Stimulated activated CD4-positive, alpha-beta T cell treated with anti-CD3 and anti-CD28 coated beads, TNF-alpha, amount 100 ng/mL, for 1 hour (primary cell): ENCODE measurements at places on chromosomes 2 and 18.

DNA sequence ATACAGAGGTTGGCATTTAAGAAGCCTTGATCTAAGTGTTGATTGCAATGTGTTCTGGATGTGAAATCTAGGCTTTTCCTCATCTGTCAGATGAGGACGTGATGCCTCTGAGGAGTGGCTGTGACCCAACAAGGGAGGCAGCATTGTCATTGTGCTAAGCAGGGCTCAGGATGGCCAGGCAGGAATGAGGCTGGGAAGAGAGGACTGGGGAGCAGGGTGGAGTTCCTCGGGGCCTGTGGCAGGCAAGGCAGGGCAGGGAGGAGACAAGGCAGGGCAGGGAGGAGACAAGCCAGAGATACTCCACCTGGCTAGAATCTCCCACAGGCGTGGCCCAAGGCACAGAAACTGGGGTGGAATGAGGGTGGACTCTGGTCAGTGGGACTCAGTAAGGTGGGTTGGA, 116.6 kb downstream of the RPIA start:
- no peak for DNase-seq

DNA sequence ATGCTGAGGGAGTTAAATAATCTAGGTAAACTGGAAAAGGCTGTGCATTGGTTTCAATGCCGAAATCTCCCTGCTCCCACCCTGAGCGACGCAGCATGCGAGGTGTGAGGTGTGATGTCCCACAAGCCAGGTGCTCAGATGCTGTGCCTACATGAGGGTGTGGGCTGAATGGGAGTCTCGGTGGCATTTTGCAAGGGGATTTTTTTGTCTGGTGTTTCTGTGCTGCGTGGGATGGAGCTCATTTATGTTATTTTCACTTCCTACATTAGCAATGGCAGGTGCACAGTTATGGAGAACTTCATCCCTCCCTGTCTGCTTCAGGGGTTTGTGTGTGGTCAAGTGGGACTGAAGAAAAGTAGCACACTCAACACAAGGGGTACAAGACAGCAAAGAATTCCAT, 110.2 kb upstream of the CCDC68 start:
- no peak for DNase-seq

DNA sequence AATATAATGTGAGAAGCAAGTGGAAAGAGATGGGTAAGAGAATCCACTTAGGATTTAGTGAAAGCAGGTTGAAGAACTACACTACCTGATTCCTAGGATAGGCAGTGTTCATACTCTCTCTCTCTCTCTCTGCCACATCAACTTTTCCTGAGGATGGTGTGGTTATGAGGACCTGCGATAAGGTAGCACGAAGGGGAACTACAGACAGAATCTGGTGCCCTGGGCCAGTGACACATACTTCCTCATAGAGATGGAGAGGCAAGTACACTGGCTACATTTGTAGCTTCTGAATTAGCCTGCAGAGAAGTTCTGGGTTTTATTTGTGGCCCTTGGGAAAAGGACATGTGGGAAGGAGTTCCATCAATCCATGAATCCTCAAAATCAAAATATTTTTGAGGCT, 44.5 kb downstream of the PTH2R start:
- DNase-seq, result no peak

DNA sequence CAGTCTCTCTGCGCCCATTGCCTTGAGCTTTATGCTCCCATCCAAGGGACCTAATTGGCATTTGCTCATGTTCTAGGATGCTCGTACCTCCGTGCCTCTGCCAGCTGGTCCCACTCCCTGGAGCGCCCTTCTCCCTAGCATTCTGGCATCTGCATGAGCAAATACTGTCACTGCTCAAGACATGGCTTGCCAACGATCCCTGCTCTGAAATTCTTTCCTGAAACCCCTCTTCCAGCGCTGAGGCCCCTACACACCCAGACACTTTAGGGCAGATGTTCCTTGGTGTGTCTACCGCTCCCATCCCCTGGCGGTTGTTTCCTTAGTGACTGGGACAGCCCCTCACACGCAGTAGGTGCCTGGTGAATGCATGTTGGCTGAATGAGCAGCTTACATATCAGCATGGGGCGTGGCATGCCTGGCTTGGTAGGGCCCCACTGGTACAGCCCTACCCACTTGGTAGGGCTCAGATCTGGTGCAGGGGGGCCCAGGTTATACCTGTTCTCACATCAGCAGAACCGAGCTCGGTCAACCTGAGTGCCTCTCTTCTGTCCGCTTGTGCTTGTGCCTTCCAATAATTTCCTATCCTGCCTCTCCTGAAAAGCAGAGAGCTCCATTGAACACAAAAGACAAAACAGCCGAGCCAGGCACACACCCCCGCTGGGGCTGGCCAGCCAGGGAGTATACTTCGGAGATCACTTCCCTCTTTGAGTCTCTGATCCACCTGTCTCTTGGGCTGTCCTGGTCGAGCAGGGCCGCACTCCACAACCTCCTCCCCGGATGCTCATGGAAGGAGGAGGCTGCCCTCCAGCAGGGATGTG, 59.2 kb downstream of the INHBB start:
- no peak for DNase-seq

- DNase-seq, result no peak
Observed at GRCh38 chr2:112143150-112143549, 5.0 kb downstream of the FBLN7 start.

GRCh38 chr2:212990697-212991096, 160.7 kb downstream of the IKZF2 start:
- DNase-seq, result no peak

DNA sequence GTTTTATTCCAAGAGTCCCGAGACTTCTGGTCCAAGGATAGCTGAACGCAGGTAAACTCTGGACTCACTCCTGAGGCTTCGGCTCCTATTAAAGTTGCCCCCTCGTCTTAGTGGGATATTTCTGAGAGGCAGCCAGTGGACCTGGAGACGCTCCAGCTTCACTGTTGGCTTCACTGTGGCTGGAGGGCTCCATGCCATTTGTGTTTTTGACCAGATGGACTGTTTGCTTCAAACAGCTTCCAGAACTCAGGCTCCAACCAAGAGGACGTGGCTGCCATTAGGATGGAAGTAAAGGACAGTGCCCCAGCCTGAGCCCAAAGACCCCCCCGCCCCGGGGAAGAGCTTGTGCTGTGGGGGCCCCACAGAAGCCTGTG, 94.4 kb upstream of the LDAH start:
- no peak for DNase-seq

DNA sequence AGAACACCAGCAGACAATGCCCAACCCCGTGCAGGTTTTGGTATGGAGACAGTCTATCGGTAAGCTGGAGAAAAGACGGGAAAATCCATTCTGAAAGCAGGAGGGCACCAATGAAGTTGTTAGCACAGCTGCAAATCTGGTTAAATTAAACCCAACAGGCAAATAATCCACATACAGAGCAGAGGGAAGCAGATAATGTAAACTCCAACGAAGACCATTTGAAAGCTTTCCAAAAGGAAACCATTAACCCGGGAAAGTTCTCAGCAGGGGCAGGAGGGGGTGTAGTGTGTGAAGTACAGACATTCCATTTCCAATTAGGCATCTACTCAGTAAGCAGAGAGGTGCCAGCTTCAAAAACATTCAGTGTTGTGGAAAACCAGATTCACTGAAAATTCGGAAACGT, 10.3 kb downstream of the EDAR start:
- no peak for DNase-seq

DNA sequence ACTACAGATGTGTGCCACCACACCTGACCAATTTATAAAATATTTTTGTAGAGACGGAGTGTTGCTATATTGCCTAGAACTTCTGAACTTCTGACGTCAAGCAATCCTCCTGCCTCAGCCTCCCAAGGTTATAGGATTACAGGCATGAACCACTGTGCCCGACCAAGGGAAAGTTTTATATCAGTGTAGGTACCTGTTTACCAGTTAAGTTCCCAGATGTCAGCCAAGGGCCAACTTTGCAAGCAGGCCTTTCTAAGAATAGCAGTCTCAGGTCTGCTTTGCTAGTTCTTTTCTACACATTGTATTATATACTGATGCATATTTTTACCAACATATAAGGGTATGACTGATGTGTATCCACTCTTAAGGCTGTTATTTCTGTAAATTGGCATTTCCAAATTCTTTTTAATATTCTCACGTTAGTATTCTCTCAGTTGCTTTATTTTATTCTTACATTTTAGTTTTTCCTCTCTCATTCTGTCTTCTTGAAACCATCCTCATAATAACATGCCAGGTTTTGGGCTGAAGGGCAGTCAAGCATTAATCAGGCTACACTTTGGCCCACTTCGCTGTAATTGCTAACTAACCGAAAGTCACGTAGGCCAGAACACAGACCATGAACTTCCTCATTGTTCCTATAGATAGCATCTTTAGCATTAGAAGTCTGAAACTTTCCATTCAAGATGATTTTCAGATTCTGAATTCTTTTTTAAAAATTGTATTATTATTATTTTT, 25.0 kb upstream of the CXXC1 start:
- no peak for DNase-seq

DNA sequence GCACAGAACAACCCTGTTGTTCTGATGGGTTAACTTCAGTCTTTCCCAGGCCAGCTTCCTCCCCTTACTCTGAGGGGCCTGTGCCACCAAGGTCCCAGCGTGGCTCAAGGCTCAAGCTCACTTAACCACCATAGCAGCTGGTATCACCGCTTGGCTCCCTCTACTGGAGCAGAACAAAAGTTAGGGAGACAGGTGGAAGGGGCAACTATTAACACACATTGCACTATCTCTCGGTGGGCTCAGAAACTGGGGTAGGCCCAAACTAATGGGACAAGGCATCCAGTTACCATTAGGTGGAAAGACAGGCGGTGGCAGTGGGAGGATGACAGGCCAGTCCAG, 88.7 kb upstream of the ATL2 start:
- DNase-seq, result no peak

GRCh38 chr2:103784261-103784660, 1022.4 kb downstream of the TMEM182 start:
- no peak for DNase-seq

- DNase-seq, result no peak
Observed at GRCh38 chr18:44025421-44025820, 655.3 kb upstream of the SETBP1 start.

- no peak for DNase-seq
Observed at GRCh38 chr2:128577141-128577930, 258.7 kb upstream of the HS6ST1 start.

GRCh38 chr2:112339986-112340385, 64.6 kb downstream of the ZC3H6 start:
- no peak for DNase-seq

DNA sequence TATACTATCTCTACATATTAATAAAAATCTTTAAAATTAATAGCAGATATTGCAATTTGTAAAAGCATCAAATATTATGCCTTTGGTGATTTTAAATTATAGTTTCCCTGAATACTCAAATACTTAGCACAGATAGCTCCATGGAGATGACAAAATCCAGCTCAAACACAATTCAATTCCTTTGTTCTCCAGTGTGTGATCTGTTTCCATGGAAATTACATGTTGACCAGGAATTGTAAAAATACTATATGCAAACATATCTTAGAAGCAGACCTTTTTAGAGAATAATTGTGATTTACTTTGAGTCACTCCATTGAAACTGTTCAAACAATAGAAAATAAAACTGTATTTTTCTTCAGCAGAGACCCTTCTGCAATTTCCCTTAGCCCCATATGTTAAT, 68.3 kb downstream of the FAM161A start:
- no peak for DNase-seq

GRCh38 chr2:3456125-3456524, 63.2 kb downstream of the ADI1 start:
- DNase-seq, result no peak

- DNase-seq, result peak; percentile 82
Observed at GRCh38 chr2:239267288-239267951, 133.4 kb downstream of the HDAC4 start.

- no peak for DNase-seq
Observed at GRCh38 chr2:37698931-37699481, 27.6 kb upstream of the CDC42EP3 start.

- DNase-seq, result no peak
Observed at GRCh38 chr2:57542081-57542480, 504.5 kb upstream of the VRK2 start.

- DNase-seq, result no peak
Observed at GRCh38 chr18:26040051-26040656, 50.3 kb downstream of the SS18 start.

DNA sequence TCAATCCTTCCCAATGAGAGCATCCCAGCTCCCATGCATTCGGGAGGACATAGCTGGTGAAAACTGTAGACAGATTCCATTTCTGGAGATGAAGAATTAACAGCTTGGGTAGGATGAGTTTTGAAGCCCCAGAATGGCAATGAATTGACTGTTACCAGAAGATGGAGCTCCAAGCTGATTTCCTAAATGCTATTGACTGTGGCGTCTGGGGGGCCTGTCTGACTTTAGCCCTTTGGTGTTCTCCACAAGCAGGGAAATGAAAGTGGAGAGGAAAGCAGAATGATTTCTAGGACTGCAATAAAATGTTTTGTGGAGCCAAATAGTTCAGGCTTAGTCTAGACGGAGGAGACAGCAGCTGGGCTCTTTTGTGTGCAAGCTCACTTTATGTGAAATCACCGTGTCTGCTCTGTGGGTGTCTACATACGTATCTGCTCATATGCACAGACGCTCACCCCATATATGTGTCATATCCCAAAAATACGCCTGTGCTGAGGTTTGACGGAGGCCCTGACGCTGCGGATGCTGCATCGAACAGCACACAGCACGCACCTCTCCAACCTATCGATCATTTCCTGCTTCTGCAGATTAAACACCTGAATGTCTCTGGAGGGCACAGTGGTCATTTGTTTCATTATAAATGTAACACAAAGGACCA, 166.4 kb upstream of the PXDN start:
- DNase-seq, result no peak

DNA sequence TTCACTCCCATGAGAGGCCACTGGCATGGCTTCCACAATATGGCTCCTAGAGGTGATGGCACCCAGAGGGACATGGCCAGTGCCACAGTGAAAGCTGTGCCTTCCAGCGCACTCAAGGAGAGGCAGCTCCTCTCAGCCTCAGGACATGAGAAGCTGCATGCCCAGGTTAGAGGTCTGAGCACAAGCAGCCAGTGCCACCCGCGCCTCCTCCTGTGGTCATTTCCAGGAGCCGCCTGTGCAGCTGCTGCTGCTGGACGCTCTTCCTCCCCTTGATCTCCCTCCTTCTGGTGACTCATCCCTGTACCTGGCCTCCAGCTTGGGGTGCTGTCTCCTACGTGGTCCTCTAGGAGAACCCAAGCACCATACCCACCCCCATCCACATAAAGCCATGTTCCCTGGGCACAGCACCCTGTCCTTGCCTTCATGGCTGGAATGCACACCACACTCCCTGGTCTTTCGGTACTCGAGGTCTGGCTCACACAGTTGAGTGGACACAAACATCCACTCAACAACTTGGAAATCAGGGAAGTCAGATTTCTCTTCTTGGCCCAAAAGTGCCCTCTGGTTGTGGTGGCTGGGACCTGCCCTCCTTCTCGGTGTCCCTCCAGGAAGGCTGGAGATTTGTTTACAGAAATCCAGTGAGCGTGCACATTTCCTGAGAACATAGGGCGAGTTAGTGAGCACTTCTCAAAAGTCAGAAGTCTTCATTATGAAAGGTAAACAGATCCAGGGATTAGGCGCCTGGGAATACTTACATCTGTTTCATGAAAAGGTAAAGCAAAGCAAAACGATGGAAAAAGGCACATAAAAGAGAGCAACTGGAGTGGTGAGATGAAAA, 96.7 kb downstream of the EIPR1 start:
- no peak for DNase-seq

- no peak for DNase-seq
Observed at GRCh38 chr2:172370821-172371455, 56.4 kb upstream of the ITGA6 start.
